ENCODE measurements at places on chromosomes 5 and 9.

DNA sequence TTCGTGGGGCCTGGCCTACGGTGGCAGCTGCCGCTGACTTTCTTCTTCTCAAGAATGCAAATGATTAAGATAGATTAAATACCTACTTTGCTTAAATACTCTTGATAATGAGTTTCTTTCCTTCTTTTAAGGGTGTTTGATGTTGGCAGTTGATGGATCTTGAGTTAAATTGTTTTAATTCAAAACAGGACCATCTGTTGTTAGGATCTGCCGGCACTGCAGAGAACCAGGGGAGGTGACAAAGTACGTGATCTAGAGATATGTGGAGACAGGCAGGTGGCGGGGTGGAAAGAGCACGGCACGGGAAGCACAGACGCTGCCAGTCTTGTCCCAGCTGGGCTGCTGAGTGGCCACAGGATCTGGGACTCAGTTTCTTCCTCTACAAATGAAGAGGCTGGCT is 37.9 kb downstream of the MED27 start:
- DNase-seq = no peak

DNA sequence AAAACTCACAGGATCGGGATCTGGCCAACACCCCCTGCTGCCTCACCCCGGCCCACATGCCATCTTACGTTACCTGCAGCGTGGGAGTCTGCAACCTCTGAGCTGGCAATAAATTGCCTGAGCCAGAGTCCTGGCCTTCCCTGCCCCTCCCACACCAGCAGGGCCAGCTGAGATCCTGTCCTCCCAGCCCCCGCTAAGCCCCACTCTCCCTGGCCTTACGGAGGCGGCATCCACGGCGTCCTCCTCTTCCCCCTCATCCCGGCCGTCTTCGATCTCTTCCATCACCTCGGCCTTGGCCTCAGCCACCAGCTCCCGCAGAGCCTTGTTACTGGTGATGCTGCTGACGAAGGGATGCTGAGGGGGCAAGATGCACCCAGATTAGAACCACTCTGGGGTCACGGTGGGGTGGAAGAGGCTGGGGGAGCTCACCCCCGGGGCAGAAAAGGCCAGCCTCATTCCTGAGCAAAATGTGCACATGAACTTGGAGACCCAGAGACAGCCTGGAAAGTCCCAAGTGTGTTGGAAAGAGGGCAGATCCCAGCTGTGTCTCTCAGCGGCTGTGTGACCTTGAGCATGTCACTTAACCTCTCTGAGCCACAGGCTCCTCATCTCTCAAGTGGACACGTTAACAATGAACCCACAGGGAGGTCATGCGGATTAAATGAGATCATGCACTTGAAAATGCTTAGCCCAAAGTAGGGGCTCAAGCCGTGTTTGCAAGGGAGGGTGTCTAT is 89.9 kb upstream of the FBXW11 start:
- no peak for DNase-seq

GRCh38 chr9:132589148-132590036 is 7.0 kb downstream of the BARHL1 start:
- no peak for DNase-seq

- DNase-seq = no peak
Measured at GRCh38 chr9:7154003-7154619, 396.3 kb downstream of the KDM4C start.

DNA sequence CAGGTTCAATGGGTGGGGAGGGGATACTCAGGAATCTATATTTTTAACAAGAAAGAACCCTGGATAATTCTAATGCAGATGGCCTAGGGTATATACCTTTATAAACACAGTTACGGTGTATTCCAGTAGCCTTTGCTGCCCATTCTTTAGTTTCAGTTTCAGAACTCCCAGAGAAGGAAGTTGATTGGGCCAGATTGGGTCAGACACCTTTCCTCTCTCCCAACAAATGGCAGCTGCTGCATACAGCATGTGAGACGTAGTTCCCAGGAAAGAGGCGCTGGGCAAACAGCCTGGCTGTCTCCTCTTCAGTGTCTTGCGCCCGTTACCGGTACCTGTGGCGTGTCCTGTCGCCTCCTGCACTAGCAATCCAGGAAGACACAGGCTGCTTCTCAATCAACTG is 20.4 kb downstream of the ACO1 start:
- no peak for DNase-seq

DNA sequence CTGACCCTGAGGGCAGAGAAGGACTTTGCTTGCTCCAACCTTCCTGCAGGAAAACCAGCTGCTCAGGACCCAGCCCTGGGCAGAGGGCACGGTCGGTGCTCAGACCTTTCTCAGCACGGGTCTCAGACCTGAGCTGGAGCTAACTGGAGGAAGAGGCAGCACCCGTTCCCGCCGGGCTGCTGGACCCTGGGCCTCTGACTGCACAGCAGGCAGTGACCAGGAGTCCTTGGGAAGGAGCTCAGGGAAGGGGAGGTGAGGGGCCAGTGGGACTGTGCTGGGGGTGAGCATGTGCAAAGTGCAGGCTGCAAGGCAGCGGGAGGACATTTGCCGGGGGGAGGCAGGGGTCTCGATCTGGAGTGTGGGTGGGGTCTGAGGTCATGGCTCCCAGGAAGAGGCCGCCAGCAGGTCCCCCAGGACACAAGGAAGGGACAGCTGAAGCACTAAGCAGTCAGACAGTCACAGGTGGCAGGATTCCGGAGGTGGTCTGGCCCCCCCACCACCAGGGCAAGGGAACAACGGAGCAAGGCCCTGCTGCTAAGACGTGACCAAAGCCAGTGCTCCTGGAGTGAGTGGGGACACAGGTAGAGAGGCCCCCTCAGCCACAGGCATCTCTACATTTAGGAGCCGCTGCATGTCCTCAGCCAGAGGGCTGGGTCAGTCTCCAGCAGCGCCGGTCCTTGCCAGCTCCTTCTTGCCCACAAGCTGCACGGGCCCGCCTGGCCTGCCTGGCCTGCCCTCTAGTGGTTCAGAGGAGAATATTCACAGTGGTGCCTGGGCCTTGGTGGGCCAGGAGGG is 4.8 kb upstream of the DPM2 start:
- no peak for DNase-seq

DNA sequence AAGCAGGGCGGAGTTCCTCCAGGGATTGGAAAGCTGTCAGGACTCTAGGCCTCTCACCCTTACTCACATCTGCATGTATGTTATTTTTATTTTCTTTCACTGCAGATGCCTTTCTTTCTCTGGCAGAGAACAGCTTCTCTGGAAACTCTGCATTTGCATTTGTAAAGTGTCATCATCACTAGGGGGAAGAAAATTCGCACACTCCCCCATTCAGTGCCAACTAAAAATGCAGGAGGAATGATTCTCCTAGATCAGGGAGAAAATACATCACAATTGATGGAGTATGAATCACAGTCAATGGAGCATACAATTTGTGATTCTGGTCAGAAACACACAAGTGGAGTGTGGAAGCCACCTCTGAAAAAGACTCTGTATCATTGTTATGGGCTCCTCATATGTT is 351.4 kb upstream of the FTMT start:
- no peak for DNase-seq

- no peak for DNase-seq
Measured at GRCh38 chr9:2991292-2991691, 147.4 kb upstream of the PUM3 start.

GRCh38 chr5:161846746-161847145 is 1.2 kb upstream of the GABRA1 start:
- no peak for DNase-seq

GRCh38 chr9:396396-396795 is 181.7 kb downstream of the DOCK8 start:
- no peak for DNase-seq

GRCh38 chr5:56346741-56347535 is 113.8 kb upstream of the ANKRD55 start:
- DNase-seq = no peak

GRCh38 chr5:92019376-92019990 is 636.4 kb upstream of the ARRDC3 start:
- no peak for DNase-seq

DNA sequence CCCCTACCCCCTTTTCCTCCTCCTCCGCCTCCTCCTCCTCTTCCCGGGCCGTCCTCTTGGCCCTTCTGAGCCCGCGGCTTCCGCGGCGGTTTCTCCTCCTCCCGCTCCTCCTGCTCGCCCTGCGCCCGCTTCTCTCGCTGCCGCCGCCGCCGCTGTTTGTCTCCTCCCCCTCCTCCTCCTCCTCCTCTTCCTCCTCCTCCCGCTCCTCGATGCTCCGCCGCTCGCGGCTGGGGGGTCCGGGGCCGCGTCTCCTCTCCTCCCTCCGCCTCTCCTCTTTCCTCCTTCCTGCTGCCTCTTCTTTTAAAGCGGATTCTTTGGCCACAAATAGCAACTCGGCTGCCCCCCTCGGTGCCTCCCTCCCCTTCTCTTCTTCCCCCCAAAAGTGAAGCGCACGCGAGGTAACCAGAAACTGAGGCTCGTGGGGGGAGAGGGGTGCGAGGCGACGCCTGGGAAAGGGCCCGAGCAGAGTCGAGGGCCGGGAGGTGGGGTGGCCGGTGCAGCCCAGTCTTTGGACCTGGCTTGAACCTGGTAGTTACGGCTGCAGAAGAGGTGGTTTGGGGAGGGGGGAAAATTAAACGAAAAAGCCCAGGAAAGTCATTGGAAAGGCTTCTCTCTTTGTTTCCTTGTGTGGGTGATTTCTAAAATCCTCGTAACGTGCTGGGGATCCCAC is 1058.5 kb upstream of the DMAC1 start:
- no peak for DNase-seq

DNA sequence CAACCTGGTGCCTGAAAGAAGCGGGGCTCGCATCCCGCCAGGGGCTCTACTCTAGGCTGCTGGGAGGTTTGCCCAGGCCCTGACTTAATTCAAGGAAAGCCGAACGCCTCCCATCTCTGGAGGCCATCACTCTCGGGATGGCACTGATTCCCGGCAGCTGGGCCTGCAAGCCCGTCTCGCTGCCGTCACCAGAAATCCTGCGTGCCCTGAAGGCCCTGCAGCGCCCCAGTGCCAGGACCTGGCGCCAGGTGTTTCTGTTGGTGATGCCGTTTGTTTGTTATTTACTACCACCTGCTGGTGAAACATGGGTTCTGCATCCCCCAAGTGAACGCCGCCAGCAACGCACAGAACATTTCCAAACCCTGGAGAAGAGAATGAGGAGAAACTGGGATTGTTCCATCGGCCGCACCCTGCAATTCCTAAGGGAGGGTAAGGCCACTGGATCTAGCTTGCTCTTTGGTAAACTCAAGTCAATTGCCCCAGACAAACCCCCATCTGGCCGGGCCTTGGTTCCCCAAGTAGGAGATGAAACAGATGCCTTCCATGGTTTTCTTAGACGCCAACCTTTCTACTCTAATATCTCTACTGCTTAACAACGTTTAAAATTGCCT is 77.9 kb downstream of the AK8 start:
- DNase-seq = peak; percentile 18

GRCh38 chr5:58261605-58262004 is 198.3 kb downstream of the PLK2 start:
- DNase-seq = no peak

- DNase-seq = no peak
Measured at GRCh38 chr5:17670353-17670752, 36.1 kb downstream of the TAF11L14 start.

GRCh38 chr9:38687992-38688391 is 31.9 kb downstream of the FAM240B start:
- DNase-seq = no peak

GRCh38 chr5:72307573-72307967 is 12.5 kb downstream of the MRPS27 start:
- DNase-seq = no peak

- DNase-seq = no peak
Measured at GRCh38 chr9:121197132-121197531, 4.5 kb downstream of the RAB14 start.

GRCh38 chr5:95735406-95735805 is 4.3 kb downstream of the RHOBTB3 start:
- DNase-seq = no peak

DNA sequence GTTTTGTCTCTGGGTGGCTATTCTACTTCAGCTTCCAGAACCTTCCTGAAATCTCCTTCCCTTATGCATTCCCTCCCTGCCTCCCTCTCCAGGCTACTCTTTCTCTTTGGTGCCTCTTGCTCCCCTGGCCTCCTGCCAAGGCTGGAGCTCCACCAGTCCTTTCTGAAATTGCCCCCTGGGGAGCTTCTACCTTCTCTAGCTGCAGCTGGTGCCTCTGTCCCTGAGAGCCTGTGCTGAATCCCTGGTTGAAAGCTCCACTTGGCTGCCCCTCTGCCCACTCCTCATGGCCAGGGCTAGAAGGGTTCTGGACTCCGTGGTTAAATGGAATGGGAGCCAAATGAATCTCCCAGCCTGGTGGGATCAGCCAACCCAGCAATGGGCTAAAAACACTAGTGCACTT is 80.1 kb downstream of the COL15A1 start:
- no peak for DNase-seq

DNA sequence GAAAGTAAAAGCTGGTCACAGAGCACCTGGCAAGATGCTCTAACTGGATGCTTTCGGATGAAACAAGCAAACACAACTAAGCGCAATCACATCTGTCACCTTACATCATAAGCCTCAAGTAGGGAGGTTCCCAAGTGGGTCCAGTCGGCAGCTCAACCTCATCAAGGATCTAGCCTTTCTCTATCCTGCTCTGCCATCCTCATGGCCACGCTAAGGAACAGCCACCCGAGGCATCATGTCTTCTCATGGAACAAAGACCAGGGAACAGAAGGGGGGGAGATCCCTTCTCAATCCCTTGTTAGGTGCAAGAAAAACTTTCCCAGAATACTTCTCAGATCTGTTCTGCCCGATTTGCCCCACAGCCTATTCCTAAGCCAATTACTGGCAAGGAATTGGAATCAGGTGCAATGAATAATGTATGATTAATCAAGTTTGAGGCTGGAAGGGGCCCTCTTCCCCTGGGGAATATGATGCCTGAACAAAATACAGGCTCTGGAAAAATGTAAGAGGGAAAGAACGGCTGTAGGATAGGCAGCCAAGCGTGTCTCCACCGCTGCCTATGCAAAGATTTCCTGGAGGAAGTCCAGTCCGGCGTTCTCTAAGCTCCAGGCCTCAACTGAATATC is 1.3 kb upstream of the HABP4 start:
- no peak for DNase-seq

DNA sequence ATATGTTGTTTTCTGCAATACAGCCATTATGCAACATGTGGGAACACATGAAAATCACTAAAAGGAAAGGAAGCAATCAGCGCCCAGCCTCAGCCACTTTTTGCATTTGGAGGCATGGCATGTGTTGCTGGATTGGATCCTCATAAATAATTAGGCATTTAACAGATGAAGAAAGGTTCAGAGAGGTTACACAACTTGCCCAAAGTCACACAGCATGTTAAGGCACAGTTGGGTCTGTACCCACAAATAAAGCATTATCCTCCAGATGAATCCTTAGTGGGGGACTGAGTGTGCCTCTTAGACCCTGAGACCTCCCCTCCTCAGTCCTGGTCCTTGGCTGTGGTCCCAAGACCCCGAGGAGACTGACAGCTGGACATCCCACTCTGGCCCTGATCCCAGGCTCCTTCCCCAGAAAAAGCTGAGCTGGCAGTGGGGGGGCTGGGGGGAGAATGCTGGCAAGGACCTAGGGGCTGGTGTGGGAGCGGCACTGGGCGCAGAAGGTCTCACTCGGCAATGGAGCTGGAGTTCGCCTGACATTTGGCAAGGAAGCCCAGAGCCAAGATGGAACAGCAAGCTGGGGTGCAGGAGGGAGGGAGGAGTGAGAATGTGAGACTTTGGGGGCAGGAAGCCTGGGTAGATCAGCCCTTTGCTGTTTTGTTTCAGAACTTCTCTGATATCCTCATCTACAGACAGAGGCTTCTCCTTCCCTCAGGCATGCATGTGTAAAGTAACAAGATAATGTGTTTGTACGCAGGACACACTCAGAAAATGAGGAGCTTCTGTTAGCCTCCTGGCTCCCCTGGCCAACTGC is 6.9 kb upstream of the AKNA start:
- no peak for DNase-seq

Measured in stimulated activated CD8-positive, alpha-beta memory T cell treated with anti-CD3 and anti-CD28 coated beads, Interleukin-4, amount 100 ng/mL, for 1 hour (primary cell).